ENCODE measurements at places on chromosomes 12 and 14.

GRCh38 chr12:88993651-88994050 is 358.6 kb downstream of the DUSP6 start:
- peak; percentile 33 for DNase-seq

DNA sequence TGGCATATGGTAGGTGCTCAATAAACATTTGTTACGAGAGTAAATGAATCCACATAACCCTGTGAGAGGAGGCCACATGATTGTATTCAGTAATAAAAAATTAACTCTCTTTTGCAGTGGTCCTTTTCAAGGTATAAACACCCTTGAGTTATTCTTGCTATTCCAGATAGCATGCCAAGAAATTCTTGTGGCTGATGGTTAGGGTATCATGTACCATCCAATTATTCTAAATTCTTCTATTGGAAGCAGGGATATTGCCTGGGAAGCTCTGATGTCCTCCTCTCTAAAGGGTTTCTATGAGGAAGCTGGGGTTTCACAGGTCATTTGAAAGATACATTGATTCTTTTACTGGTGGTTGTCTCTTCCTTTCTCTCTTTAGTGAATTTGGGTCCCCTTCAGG is 10.1 kb downstream of the AKAP6 start:
- no peak for DNase-seq

DNA sequence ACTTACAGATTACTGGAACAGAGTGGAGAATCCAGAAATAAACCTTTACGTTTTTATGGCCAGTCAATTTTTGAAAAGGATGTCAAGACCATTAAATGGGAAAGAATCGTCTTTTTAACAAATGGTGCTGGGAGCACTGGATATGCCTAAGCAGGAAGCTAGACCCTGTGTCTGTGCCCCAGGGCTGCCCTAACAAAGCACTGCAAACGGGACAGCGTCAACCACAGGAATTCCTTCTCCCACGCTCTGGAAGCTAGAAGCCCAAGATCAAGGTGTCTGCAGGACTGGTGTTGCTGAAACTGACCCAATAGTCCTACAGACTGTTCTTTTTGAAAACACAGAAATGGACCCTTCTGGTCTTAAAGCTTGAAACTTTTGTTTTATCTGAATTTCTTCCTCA is 9.3 kb upstream of the TMEM121 start:
- no peak for DNase-seq

DNA sequence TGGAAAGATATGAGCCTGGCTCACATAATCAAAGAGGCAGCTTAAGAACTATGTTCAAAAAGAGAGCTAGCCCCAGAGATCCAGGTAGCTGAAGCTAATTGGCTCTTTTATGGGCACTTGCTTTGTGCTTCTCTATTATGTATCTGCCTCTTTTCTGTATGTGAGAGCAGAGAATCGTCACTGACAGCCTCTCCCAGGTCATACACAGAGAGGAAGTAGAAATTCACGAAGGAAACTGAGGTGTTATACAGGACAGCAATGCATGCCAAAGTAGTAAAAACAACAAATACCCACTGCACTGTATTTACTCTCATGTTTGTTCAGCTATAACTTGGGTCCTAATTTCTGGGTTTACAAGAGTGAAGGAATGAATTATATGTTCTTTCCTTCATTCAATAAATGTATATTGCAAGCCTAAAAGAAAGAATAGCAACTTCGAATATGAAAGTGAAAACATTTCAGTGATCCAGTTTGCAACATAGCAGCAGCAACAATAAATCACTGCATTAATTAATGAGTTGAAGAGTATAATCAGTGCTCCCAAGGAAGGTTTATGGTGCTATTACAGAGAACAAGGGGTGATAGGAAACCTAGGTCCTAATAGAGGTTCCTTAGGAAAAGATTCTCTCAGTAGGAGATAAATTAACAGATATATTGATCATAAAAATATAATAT is 47.1 kb upstream of the ATXN7L3B start:
- DNase-seq, result no peak

DNA sequence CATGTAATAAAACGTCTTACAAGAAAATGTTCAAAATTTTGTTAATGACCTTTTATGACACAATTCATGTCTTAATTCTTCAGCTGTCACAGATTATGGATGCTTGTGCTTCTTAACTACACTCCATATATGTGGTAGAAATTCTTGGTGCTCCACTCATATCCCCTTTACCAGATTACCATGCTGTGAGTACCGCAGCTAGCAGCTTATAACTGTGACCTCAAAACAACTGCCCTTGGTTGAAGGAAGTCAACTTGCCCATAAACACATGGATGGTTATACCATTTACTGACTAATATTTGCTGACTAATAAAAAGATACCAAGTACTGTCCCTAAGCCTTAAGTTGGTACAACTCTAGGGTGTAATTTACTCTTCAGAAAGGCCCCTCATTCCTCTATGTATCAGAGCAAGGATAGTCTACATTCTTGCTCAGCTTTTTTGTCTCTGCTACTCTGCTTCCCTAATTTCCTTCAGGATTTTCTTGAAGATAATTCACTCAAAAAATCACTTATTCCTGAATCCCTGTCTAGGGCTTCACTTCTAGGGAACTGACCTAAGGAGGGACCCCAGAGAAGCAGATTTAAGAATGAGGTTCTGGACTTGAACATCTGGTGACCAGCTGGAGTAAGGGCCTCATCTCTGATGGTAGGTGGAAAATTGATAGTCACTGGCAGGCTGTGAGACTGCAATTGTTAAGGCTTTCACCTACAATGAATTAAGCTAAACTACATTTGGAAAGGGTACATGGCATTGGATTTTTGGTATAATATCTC is 152.3 kb downstream of the SLC6A15 start:
- DNase-seq, result no peak

- DNase-seq, result no peak
Measured at GRCh38 chr14:28875934-28876571, 109.5 kb downstream of the FOXG1 start.

Measured in large intestine (tissue), 12 donors.